Activated CD8-positive, alpha-beta memory T cell treated with anti-CD3 and anti-CD28 coated beads, Interleukin-2, amount 10 ng/mL, durations not matched to agents 7 days and 5 days (primary cell): ENCODE measurements at places on chromosomes 3 and 15.

GRCh38 chr3:117656391-117656790, 946.8 kb downstream of the TUSC7 start:
- no peaks in the 10 kb centered on the region for H3K36me3 ChIP-seq
- DNase-seq = no peak

DNA sequence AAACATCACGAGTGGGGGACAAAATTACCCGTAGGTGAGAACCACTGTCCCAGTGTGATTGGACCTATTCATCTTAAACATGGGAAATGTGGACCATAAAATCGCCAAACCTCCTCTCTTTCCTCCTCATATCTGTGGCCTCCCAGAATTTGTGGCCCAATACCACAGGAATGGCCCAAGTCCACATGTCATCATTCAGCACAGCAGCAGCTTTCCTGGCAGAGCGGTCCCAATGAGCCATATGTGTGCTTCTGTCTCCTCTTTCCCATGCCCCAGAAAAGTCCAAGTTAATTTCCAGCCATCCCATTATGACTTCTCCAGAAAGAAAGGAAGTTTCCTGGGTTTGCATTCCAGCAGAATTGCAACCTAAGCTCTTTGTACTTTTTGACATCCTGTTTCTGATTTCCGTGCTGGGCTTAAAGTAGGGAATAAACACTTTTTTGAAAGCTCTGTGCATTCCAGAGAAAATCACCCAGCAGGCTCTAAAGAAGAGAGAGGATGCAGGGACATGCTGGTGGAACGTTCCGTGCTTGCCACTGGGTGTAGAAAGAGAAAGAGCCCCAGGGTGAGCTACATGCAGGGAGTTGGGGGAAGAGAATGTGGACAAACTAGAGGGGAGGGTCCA, 259.4 kb upstream of the PROK2 start:
- H3K27me3 ChIP-seq = no peaks in the 10 kb centered on the region
- no peaks in the 10 kb centered on the region for H3K4me1 ChIP-seq
- H3K27ac ChIP-seq = no peak overlapping the region
- H3K4me3 ChIP-seq = no peak overlapping the region

GRCh38 chr3:146750196-146750595, 145.1 kb upstream of the PLSCR5 start:
- H3K27ac ChIP-seq = no peak overlapping the region
- H3K4me3 ChIP-seq = no peak overlapping the region
- H3K4me1 ChIP-seq = no peaks in the 10 kb centered on the region
- no peak for DNase-seq

GRCh38 chr15:90300988-90301706, 35.7 kb downstream of the NGRN start:
- H3K4me3 ChIP-seq = no peak overlapping the region
- peaks cover 3% of the 10 kb centered on the region for H3K27me3 ChIP-seq
- H3K27ac ChIP-seq = no peak overlapping the region
- peaks cover 31% of the 10 kb centered on the region for H3K4me1 ChIP-seq
- H3K36me3 ChIP-seq = no peaks in the 10 kb centered on the region

DNA sequence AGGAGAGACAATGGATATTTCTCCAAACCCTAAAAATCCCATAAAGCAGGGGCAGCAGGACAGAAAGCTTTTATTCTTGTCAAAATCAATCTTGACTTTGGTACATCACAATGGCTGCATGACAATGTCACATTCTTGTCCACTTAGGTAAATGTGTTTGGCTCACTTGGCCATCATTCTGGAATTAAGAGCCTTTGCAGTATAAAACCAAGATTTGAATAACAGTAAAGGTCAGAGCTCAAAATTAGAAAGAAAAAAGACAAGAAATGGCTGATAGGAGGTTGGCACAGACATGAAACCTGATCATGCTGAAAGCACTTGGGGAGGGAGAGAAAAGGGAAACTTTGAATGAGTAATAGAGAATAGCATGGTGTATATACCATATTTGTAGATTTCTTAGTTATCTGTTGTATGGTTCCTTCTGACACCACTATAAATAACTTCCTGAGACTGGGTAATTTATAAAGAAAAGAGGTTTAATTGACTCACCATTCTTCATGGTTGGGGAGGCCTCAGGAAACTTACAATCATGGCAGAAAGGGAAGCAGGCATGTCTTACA, 158.5 kb upstream of the SGO1 start:
- H3K4me3 ChIP-seq = no peak overlapping the region
- no peaks in the 10 kb centered on the region for H3K27me3 ChIP-seq
- H3K27ac ChIP-seq = no peak overlapping the region

DNA sequence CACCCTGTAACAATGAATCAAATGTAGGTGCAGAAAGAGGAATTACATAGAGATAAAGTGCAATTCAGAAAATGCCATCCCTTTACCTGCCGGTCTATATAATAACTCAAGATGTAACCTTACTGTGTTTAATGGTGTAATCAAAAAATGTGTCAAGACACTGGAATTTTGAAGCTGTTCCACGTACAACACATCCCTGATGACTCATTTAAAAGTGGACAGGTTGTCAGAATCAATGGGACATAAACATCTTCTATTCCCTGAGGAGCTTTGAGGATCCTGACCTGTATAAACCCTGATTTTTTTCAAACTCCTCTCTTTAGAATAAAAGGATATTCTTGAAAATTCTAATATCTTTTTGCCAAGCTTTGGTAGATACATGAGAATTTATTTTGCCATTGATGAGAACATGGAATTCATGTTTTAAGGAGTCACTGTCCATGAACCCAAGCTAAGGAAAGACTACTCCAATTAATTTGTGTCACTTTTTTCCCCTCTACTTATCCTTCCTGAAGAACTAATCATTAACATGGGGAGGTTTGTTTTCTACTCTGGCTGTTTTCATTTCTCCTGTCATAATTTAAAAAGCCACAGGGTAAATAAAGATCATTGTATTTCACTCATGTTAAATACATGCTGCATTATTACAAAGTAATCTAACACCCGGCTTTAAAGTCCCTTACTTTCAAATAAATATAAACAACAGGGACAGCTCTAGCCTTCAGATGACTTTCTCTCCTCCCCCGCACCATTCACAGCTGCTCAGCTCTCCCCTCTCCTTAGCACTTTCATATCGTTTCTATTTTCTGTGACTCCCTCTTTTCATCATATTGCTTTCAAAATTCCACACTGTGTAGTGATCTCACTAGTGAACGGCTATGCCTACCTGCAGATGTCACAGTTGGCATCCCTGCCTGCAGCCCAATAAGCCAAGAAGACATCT, 138.3 kb downstream of the TAFA4 start:
- no peak overlapping the region for H3K4me3 ChIP-seq
- H3K36me3 ChIP-seq = no peaks in the 10 kb centered on the region
- no peaks in the 10 kb centered on the region for H3K4me1 ChIP-seq
- H3K27me3 ChIP-seq = no peaks in the 10 kb centered on the region
- no peak overlapping the region for H3K27ac ChIP-seq

DNA sequence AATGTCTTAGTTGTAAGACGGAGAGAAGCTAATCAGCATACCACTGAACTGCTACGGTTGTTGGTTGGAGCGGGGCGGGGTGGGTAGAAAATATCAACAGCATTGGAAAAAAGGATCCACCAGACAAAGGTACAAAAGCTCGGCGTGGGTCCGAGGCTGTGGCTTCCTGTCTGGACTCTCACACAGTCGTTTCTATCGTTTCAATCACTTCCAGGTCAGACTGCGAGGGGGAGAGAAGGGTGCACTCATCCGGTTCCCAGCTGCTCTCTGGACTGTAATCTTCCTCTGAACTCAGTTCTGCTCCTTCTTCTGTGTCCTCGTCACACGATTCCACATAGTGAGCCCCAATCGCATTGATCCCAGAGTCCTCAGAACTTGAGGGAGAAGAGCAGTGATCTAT, 70.0 kb downstream of the C3orf70 start:
- H3K27me3 ChIP-seq = peaks cover 19% of the 10 kb centered on the region
- H3K27ac ChIP-seq = no peak overlapping the region
- no peaks in the 10 kb centered on the region for H3K36me3 ChIP-seq
- no peaks in the 10 kb centered on the region for H3K4me1 ChIP-seq

GRCh38 chr3:126124148-126124868, 40.4 kb upstream of the SLC41A3 start:
- peaks cover 13% of the 10 kb centered on the region for H3K27me3 ChIP-seq
- no peak overlapping the region for H3K4me3 ChIP-seq
- no peaks in the 10 kb centered on the region for H3K36me3 ChIP-seq

- peaks cover 6% of the 10 kb centered on the region for H3K4me1 ChIP-seq
- DNase-seq = no peak
- H3K36me3 ChIP-seq = peaks cover 1% of the 10 kb centered on the region
These were observed 106.5 kb downstream of the DLG1 start for GRCh38 chr3:197191897-197192296.

DNA sequence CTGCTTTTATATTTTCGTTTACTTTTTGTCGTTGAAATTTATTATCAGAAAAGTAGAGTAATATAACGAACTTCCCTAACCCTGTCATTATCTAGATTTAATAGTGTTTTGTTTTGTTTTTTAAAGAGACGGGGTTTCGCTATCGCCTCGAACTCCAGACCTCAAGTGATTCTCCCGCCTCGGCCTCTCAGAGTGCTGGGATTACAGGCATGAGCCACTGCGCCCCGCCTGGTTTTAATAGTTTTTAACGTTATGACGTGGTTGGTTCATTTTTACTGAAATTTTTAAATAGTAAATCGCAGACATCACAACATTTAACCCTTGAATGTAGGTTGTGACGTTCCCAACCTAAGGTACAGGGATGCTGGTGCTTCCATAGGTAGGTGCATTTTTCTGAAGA, 1.0 kb downstream of the NGRN start:
- H3K27ac ChIP-seq = peak overlapping the region; percentile 99
- H3K4me1 ChIP-seq = peaks cover 52% of the 10 kb centered on the region
- DNase-seq = peak; percentile 60

GRCh38 chr3:107414325-107414964, 37.2 kb downstream of the CCDC54 start:
- no peak overlapping the region for H3K4me3 ChIP-seq
- DNase-seq = no peak
- H3K27ac ChIP-seq = no peak overlapping the region
- H3K27me3 ChIP-seq = peaks cover 11% of the 10 kb centered on the region
- peaks cover 19% of the 10 kb centered on the region for H3K4me1 ChIP-seq
